Cardiac muscle cell (in vitro differentiated cells and primary cell): ENCODE measurements at places on chromosomes 2 and 18.

DNA sequence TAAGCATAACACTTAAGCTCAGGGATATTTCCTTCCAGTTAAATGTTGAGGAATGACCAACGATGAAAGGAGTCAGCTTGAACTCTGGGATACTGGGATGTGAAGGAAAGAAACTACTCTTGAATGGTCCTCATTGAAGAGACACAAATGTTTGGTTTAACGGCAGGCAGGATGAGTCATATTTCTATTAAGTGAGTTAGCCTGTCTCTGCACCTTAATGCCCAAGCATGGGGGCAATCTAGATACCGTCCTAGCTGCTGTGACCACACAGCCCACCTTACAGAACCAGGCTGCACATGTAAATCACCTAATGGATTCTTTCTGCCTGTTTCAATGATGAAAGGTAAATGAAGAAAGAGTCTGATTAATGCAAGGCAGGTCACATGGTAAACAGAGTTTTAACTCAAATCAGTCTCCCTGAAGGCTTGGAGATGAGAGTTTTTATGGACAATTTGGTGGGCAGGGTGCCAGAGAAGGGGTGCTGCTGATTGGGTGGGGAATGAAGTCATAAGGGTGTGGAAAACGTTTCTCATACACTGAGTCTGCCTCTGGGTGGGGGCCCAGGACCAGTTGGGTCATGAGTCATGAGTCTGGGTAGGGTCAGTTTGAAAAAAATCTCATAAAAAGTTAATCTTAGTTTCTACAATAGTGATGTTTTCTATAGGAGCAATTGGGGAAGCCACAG, 144.6 kb upstream of the MMADHC start:
- no peak for DNase-seq
- no peak overlapping the region for H3K27ac ChIP-seq
- peaks cover 11% of the 10 kb centered on the region for H3K4me1 ChIP-seq
- no peaks in the 10 kb centered on the region for H3K36me3 ChIP-seq
- H3K4me3 ChIP-seq: no peak overlapping the region

DNA sequence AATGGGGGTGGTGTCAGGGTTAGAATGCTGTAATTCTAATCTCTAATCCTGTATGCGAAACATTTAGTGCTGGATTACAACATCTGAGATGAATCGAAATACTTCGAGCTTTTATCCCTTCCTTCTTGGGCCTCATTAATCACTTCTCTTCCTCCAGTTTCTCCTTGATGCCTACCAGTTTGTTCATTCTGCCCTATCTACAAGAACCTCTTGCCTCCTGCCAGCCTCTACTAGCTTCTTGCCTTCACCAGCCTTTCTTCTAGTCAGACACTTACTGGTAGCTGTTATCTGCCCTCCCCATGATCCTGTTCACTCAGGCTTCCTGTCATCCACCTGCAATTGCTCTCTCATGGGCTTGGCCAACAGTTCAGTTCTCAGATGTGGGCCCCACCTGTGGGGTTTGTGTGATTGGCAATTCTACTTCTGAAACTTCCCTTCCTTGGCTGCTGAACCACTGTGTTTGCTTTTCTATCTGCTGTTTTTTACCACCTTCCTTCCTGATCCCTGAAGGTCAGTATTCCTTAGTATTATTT, 15.4 kb upstream of the FARP2 start:
- H3K36me3 ChIP-seq: peaks cover 84% of the 10 kb centered on the region
- H3K27me3 ChIP-seq: no peaks in the 10 kb centered on the region
- no peak overlapping the region for H3K4me3 ChIP-seq

DNA sequence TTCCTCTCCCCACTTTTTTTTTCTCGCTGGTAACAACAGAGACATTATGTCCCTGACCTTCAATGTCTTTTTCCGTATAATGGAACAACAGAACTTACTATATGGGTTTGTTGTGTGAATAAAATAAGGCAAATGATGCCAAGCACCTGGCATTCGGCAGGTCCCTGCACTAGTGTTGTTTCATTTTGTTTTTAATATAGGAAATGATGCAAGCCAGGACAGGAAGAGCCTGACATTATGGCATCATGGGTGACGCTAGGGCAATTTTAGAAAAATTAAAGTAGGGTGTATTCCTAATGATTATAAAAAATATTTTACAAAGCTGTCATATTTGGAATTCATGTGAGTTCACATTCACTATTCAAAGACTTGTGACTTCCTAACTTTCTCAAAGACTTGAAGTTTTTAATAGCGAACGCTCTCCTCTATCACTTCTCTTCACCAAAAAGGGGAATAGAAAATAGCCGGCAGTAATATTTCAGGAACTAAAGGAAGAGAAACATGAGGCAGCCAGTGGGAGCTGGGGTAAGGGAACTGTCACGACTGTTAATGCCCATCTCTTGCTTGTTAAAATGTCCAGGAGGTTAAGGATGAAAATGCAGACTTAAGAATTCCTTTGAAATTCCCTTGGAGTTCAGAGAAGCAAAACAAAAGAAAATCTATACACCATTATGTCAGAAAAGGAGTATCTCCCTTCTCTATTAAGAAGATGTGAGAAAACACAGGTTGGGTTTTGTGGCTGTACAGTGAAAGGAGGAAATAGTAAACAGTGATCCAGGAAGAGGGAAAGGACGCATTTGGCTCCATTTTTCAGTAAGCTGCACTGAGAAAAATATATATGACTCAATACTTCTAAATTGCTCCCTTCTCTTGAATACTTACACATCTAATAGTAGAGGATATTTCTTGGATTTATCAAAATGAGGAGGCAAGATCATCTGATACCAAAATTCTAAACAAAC, 60.2 kb downstream of the DPP4 start:
- no peaks in the 10 kb centered on the region for H3K4me1 ChIP-seq
- no peaks in the 10 kb centered on the region for H3K36me3 ChIP-seq
- H3K4me3 ChIP-seq: no peak overlapping the region

- no peaks in the 10 kb centered on the region for H3K36me3 ChIP-seq
- no peak for DNase-seq
- H3K4me3 ChIP-seq: no peak overlapping the region
- no peaks in the 10 kb centered on the region for H3K27me3 ChIP-seq
- peaks cover 3% of the 10 kb centered on the region for H3K4me1 ChIP-seq
Measured at GRCh38 chr18:67451960-67452359, 64.6 kb downstream of the DSEL start.

DNA sequence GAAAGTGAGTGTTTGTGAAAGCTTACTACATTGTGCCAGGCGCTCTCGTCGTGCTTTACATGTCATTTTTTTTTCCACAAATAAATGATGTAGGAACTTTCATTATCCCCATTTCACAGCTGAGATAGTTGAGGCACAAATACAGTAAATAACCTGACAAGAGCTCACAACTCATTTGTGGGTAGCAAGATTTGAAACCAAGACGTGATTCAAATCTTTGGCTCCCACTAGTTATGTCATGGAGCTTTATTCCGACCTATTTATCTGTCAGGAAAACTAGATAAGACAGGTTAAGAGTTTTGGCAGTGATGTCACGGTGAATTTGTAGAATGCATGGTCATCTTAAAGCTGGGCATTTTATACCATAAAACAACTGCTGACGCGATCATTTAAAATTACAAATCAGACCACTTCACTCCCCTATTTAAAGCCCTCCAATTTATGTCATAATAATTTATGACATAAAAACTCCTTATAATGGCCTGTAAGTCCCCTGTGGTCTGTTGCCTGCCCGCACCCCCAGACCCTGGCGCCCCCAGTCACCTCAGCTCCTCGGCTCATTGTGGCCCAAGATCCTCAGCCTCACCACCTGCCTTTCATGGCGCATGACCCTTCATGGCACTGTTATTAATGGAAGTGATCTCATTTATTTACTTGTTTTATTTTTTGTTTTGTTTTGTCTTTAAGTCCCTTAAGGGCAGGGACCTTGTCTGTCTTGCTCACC, 678 bp upstream of the ZNF24 start:
- no peaks in the 10 kb centered on the region for H3K27me3 ChIP-seq
- H3K27ac ChIP-seq: peak overlapping the region; percentile 100
- H3K4me3 ChIP-seq: peak overlapping the region; percentile 96
- no peak for DNase-seq
- H3K36me3 ChIP-seq: peaks cover 6% of the 10 kb centered on the region

- H3K36me3 ChIP-seq: no peaks in the 10 kb centered on the region
- H3K4me3 ChIP-seq: no peak overlapping the region
- H3K27me3 ChIP-seq: no peaks in the 10 kb centered on the region
Measured at GRCh38 chr2:209146682-209147320, 277.0 kb upstream of the MAP2 start.

GRCh38 chr2:1002350-1002749, 51.7 kb downstream of the SNTG2 start:
- H3K36me3 ChIP-seq: no peaks in the 10 kb centered on the region
- no peaks in the 10 kb centered on the region for H3K4me1 ChIP-seq
- H3K27ac ChIP-seq: no peak overlapping the region

- no peaks in the 10 kb centered on the region for H3K36me3 ChIP-seq
- DNase-seq: no peak
- H3K27ac ChIP-seq: no peak overlapping the region
- H3K4me3 ChIP-seq: no peak overlapping the region
Measured at GRCh38 chr18:62030091-62030985, 137.5 kb upstream of the RNF152 start.

DNA sequence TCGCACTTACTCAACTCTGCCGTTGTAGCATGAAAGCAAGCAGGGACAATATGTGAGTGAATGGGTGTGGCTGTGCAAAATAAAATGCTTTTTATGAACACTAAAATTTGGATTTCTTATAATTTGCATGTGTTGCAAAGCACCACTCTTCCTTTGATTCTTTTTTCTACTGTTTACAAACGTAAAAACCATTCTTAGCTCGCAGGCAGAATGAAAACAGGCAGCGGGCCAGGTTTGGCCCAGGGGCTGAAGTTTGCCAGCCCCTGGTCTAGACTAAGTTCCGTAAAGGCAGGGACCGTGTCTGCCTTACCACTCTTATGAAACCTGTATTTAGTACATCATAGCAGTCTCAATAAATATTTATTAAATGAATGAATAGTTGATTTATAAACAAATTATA, 83.7 kb upstream of the SPATS2L start:
- no peaks in the 10 kb centered on the region for H3K27me3 ChIP-seq
- DNase-seq: no peak
- no peak overlapping the region for H3K27ac ChIP-seq
- no peaks in the 10 kb centered on the region for H3K36me3 ChIP-seq
- no peak overlapping the region for H3K4me3 ChIP-seq
- peaks cover 6% of the 10 kb centered on the region for H3K4me1 ChIP-seq

DNA sequence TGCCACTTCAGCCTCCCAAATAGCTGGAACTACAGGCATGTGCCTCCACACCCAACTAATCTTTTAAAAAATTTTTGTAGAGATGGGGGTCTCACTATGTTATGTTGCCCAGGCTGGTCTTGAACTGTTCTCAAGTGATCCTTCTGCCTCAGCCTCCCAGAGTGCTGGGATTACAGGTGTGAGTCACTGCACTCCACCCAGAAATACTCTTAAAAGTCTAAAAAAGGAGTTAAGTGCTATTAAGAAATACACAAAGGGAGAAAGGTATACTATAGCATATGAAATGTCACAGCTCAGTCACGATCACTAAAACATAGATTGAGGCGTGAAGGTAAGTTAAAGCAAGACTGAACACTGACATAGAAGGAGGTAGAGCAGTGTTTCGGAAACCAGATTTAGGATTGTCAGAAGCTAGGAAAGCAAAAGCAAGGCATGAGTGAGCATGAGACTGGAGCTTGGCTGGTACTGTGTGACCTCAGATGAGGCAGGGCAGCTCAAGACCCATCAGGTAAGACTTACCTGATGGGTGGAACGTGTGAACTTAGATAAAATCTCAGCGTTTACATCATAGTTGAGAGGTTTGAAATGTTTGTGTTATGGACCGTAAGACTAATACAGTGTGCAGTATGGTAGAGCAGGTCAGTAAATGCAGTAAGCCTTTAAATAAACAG, 9.2 kb downstream of the CCNYL1 start:
- DNase-seq: no peak
- H3K4me3 ChIP-seq: no peak overlapping the region
- no peak overlapping the region for H3K27ac ChIP-seq
- no peaks in the 10 kb centered on the region for H3K4me1 ChIP-seq
- no peaks in the 10 kb centered on the region for H3K36me3 ChIP-seq
- no peaks in the 10 kb centered on the region for H3K27me3 ChIP-seq

DNA sequence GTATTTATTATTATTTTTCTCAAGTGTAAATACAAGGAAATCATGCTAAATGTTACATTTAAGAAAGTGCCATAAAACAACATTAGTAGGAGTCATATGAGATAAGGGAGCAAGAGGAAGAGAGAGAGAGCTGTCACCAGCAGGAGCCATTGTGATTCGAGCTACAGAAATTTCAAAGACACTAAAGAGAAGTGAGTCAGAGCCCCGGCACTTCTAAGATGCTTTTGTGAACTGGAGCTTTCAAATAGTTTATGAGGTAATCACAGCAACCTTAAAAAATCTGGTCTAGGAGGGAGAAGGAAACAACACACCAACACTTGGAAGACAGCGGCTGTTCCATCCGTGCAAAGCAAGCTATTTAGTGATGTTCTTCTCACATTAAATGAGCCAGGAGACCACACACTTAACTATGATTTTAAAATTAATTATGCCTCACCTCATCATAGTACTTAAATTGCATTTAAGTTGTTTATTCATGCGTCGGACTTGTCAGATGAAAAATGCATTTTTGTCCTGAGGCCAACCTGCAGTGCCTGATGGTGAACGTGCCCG, 382.7 kb upstream of the SALL3 start:
- no peak overlapping the region for H3K4me3 ChIP-seq
- no peaks in the 10 kb centered on the region for H3K36me3 ChIP-seq
- no peaks in the 10 kb centered on the region for H3K4me1 ChIP-seq
- H3K27ac ChIP-seq: no peak overlapping the region

DNA sequence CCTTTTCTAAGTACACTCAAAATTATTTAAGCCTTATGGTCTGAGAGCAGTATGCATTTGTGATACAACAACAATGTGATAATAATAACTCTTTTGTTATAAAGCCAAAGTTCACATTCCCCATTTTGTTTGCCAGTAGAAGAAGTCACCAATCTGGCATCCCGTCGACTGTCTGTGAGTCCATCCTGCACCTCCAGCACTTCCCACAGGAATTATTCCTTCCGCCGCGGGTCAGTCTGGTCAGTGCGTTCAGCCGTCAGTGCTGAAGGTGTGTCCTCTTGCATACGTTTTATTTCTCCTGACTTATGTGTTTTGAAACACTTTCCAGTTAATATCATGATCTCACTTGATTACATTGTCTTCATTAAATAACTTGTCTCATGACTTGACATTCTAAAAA, 80.3 kb upstream of the RPE start:
- H3K36me3 ChIP-seq: no peaks in the 10 kb centered on the region
- H3K27me3 ChIP-seq: no peaks in the 10 kb centered on the region
- no peak overlapping the region for H3K27ac ChIP-seq

GRCh38 chr2:99818842-99819241, 323.5 kb downstream of the AFF3 start:
- DNase-seq: peak; percentile 14
- H3K4me1 ChIP-seq: peaks cover 7% of the 10 kb centered on the region
- no peaks in the 10 kb centered on the region for H3K36me3 ChIP-seq
- no peaks in the 10 kb centered on the region for H3K27me3 ChIP-seq
- no peak overlapping the region for H3K27ac ChIP-seq
- H3K4me3 ChIP-seq: no peak overlapping the region

GRCh38 chr2:41621095-41621494, 426.7 kb upstream of the PKDCC start:
- DNase-seq: no peak
- no peak overlapping the region for H3K27ac ChIP-seq
- no peaks in the 10 kb centered on the region for H3K27me3 ChIP-seq
- H3K4me1 ChIP-seq: no peaks in the 10 kb centered on the region
- H3K4me3 ChIP-seq: no peak overlapping the region
- no peaks in the 10 kb centered on the region for H3K36me3 ChIP-seq

- H3K36me3 ChIP-seq: no peaks in the 10 kb centered on the region
- no peak overlapping the region for H3K27ac ChIP-seq
- H3K4me3 ChIP-seq: no peak overlapping the region
- H3K4me1 ChIP-seq: no peaks in the 10 kb centered on the region
Measured at GRCh38 chr2:40625849-40626248, 174.0 kb upstream of the SLC8A1 start.
